ENCODE measurements at places on chromosomes 6 and 20.

DNA sequence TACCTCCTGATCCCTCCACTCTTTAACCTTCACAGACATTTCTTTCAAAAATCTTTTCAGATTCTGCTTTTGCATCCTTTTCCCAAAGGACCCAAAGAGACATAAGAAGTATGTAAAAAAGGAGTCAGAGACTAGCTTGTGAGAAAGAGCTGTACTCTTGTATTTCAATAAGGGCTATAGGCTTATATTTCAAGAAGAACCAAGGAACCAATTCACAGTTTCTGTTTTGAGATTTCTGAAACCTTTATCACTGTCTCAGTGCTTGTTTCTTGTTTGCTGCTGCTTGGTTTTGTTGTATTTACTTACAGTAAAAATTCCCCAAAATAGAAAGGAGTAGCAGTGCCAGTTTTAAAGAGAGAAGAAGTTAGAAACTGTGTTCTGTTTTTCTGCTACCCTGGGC lies 461.6 kb upstream of the ID4 start:
- DNase-seq, result no peak

- DNase-seq, result no peak
These were observed 5.0 kb downstream of the BCL2L1 start for GRCh38 chr20:31717478-31718201.

GRCh38 chr6:137341681-137342195 lies 122.6 kb upstream of the IFNGR1 start:
- peak; percentile 46 for DNase-seq

GRCh38 chr20:37381621-37382471 lies 35.9 kb downstream of the SRC start:
- no peak for DNase-seq

DNA sequence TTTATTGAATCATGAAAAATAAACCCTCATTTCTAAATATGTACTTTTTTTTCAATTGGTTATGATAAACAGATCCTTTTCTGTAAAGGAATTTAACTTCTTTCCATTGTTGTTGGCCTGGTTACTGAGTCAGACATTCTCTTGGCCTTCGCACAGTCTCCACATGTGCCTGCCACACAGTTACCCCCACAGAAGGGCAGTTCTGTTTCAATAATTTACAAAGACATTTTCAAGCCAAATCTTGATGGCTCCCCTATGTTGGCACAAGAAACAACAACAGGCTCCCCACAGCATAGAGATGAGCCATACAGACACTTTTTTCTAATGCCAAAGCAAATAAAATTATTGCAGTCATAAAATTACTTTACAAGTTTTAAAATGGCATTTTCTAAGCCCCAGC lies 55.6 kb upstream of the BEND6 start:
- peak; percentile 74 for DNase-seq

- no peak for DNase-seq
These were observed 267.5 kb upstream of the OPRM1 start for GRCh38 chr6:153771577-153771976.

DNA sequence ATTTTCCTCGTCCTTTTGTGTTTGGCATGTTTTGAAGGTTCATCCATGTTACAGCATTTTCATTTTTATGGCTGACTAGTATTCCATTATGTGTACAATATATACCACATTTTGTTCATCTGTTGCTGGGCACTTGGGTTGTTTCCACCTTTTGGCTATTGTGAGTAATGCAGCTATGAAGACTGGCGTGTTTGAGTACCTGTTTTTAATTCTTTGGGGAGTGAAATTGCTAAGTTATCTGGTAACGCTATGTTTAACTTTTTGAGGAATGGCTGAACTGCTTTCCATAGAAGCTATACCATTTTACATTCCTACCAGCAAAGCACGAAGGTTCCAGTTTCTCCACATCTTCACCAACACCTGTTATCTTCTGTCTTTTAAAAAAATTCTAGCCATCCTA lies 37.0 kb upstream of the MYL9 start:
- DNase-seq, result no peak

GRCh38 chr6:43697421-43697820 lies 9.8 kb upstream of the MRPS18A start:
- no peak for DNase-seq
